CD8-positive, alpha-beta memory T cell (primary cell): ENCODE measurements at places on chromosomes 6 and 20. TPM values are rescaled to one million over a fixed set of nuclear protein-coding genes. Genes with fewer than 3 reads are reported as not detected.

C6orf132 gene
- polyA plus RNA-seq, result not detected

- DNase-seq, result no peak
Measured at GRCh38 chr6:36610956-36611336, 16.8 kb downstream of the SRSF3 start.

DNA sequence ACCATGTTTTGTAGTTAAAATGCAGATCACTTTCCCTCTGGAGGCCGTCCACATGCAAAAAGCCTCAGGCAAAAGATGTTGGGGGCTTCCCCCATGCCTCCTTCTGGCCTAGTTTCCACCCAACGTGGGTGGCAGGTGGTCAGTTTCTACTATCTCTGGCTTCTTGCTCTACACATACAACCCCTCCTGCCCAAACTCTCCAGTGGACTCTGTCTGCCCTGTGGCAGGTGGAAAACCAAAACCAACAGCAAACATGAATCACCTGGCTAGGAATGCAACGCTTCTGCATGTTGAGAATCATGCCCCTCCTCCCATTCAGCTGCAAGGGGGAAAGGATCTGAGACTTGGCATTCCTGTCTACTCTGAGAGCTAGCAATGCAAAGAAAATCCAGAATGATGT lies 94.8 kb downstream of the MBOAT1 start:
- DNase-seq, result no peak

RMND1 gene
- 10.4 TPM for polyA plus RNA-seq

GRCh38 chr6:37050045-37050853 lies 44.8 kb downstream of the FGD2 start:
- DNase-seq, result peak; percentile 19

DNA sequence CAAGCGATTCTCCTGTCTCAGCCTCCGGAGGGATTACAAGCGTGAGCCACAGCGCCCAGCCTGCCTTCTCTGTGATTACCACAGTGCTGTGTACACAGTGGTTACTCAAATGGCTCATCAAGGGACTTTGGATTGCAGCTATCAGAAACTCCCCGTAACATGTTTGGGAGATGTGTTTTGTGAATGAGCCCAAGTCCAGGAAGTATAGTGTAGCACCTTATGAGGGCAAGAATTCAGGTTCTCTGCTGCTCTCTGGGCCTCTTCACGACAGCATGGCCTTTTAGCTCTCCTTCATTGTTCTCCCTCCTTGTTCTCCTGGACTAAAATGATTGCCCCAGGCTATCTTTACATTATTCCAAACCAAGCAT lies 34.1 kb upstream of the RPL7L1 start:
- DNase-seq, result no peak

DNA sequence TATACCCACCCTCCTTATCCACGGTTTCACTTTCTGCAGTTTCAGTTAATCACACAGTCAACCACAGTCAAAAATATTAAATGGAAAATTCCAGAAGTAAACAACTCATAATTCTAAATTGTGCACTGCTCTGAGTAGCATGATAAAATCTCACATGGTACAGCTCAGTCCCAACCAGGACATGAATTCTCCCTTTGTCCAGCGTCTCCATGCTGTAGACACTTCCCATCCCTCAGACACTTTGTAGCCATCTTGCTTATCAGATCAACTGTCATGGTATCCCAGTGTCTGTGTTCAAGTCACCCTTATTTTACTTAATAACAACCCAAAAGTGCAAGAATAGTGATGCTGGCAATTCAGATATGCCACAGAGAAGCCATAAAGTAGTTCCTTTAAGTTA lies 94.7 kb downstream of the PDE10A start:
- no peak for DNase-seq

DNA sequence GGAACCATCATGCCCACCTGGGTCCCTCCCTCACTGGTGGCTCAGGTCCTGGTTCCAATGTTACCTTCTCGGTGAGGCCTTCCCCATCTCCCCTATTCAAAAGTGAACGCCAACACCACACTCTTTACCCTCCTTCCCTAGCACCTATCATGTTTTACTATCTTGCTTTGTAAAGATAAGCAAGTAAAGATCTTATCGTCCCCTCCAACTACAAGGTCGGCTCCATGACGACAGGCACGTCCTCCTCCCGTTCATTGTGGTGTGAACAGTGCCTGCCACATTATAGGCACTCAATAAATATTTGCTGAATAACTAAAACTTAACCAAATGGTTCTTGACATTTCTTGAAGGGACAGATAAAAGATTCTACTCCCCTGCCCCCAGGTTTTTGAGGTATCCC lies 147.1 kb downstream of the PREX1 start:
- no peak for DNase-seq

DNA sequence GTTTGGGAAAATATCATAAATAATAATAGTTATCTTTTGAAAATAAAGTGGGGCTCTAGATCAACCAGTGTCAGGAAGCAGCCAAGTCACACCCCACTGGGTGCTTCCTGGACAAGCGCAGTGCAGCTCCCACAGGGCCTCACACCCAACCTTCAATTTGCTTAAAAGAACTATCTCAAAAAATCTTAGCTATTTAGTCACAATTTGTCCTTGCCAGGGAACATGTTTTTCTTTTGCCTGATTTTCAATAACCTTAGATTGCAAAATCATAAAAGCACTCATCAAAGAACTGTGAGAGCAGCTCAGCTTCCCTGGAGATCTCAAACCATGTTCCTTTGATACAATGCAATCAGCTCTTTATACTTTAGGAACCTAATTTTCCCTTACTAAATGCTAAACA lies 1.6 kb upstream of the NCOA7 start:
- no peak for DNase-seq

GRCh38 chr6:49151957-49152356 lies 311.1 kb downstream of the MMUT start:
- no peak for DNase-seq

DNA sequence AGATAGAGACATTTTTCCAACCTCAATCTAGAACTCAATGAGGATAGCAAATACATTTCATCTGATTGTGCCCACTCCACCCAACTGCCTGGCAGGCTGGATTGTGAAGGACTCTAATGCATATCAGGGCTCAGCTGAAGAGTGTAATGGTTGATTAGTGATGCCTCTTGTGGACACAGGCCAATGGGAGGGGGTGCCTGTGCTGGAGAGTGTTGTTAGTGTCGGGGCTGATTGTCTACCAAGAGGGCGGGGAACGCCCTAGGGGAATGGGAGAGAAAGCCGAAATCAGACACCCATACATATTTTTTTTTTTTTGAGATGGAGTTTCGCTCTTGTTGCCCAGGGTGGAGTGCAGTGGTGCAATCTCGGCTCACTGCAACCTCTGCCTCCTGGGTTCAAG lies 103.7 kb upstream of the SALL4 start:
- no peak for DNase-seq

BRPF3 gene
- polyA plus RNA-seq, result 8.4 TPM

NFKBIL1 gene
- 6.9 TPM for polyA plus RNA-seq

DNA sequence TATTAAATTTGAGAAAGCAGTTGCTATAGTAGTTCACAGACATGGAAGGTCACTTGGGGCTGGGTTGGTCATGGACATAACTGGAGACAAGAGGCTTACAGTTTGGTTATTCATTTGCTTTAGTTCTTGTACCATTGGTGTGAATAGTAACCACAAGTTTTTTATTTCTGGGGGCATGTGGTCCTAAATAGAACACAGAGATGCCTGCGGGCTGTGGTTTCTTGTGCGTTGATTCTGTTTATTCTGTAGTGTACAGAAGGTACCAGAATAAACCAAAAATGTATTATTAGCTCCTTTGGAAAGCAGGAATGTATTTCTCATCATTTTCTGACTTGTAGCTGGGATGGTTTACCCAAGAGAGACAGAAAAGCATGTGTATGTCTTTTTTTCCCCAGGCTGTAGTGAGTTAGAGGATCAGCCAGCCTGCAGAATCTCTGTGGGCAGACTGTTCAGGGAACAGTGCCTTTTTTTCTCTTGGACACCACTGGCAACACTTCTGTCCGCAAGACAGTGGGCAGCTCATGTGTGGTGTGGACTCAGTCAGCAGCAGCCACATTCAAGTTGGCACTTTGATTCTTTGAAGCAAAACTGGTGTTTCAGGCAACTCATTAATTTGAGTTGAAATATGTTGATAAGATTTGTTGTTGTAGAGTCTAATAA lies 122.1 kb downstream of the LRRC1 start:
- no peak for DNase-seq

GRCh38 chr6:121222656-121223055 lies 111.6 kb downstream of the TBC1D32 start:
- no peak for DNase-seq

RRAGD gene
- 1.4 TPM for polyA plus RNA-seq

CDH4 gene
- polyA plus RNA-seq, result 0.22 TPM

DNA sequence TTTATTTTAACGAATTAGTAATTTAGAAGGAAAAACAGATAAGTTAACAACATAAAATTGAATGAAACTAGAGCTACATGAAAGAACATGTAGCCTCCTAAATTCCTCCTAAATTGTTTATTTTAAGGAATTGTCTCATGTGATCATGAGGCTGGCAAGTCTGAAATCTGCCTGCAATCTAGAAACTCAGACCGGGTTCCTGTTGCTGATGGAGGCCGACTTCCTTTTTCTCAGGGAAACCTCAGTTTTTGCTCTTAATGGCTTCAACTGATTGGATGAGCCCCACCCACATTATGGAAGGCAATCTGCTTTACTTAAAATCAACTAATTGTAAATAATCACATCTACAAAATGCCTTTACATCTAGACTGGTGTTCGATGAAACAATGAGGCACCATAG lies 267.6 kb upstream of the PRND start:
- DNase-seq, result no peak

GRCh38 chr20:16397086-16397485 lies 176.2 kb downstream of the KIF16B start:
- no peak for DNase-seq

DNA sequence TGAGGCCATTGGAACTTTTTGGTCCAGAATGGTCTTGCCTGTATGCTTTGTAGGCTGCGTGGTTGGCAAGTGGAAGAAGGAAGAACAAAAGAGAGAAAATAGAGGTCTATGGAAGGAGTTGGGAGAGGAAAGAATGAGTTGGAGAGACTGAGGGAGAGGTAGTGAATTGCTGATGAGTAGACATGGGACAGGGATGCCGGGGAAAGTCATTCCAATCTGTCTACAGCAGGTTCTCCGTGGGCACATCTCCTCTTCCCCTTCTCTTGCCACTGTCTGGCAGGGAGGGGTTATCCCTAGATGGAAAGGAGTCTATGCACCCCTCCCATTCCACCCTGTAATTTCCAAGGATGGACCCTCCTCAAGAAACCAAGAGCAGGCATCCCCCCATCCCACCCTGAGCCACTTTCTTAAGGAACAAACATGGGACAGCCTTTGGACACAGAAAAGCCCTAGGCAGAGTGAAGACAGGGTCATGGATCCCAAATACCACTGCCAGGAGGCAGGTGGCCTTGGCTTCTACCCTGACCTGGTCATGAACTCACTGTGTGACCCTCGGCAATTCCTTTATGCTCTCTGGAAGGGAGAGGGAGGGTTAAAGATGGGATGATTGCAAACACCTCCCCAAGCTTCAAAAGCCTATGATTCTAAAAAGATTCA lies 196.9 kb downstream of the LRFN2 start:
- DNase-seq, result no peak

PSMG4 gene
- 50.4 TPM for polyA plus RNA-seq

SLC22A2 gene
- not detected for polyA plus RNA-seq

GRCh38 chr6:82616386-82617028 lies 252.9 kb downstream of the TPBG start:
- no peak for DNase-seq

SLC2A10 gene
- 0.05 TPM for polyA plus RNA-seq
